Large intestine (tissue), 12 donors: ENCODE measurements at places on chromosomes 1 and 21. TPM values are rescaled to one million over a fixed set of nuclear protein-coding genes. Genes with fewer than 3 reads are reported as not detected.

DNA sequence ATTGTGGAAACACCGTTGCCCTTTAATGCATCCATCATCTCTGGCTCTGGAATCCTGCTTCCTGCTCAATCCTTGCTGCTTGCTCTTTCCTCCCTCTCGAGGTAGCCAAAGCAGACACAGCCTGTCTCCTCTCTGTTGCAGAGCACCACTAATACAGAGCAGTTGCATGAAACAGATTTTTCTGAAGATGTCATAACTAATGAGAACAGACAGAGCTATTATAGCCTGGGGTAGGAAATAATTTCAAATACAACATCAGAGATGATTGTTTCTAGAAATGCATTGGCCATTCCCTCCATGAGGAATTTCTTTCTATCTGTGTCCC, 23.3 kb upstream of the ACBD6 start:
- no peak for DNase-seq

GRCh38 chr1:13513895-13514546, at the start of gene LRRC38:
LRRC38 (minus strand) TSS chr1:13514003; CDS start chr1:13513593, 410 bp downstream.
- DNase-seq, result no peak

- no peak for DNase-seq
Measured at GRCh38 chr1:44806704-44807363, at the start of gene DYNLT4. DYNLT4 (minus strand) TSS chr1:44807351; CDS start chr1:44806668, 683 bp downstream.

DNA sequence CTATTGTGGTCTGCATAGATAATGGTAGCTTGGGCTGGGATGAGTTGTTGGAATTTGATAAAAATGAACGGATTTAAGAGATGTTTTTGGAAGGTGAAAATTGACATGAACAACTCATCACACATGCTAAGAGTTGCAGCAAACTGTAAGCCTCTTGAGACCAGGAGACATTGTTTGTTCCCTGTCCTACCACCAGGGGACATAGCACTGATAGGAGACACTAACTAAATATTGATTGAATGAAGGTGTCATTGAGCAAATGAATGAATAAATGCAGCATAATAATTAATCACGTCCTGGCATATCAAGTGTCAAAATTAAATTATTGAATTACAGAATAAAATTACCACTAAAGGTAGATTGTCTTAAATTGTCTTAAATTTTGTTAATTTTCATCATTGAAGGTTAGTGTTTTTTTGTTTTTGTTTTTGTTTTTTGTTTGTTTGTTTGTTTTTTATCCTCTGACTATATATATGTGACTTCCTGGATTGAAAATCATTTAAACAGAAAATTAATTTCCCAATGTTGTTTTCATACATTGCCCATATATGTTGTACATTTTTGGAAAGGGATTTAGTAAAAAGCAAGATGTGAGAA, 285.3 kb upstream of the C1orf105 start:
- DNase-seq, result no peak

DNA sequence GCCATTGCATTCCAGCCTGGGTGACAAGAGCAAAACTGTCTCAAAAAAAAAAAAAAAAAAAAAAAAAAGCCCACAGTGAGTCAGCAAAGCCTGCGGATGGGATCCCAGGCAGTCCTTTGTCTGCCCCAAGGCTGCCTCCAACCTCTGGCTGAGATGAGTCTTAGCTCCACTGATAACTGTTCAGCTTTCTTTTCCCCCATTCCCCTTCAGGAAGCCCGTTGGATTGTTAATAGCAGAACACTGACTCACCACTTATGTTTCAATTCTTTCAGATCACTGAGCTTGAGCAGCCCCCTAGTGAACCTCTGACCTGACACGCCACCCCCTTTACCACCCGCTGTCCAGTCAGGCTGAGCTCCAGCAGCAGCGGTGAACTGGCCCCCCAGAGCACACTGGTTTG, 57.5 kb downstream of the ERG start:
- no peak for DNase-seq

The TMPRSS15 gene
- 0.01 TPM for polyA plus RNA-seq
